ENCODE measurements at places on chromosomes 11 and 22.
A peak's percentile ranks its signal among the peaks of the same experiment; 100 is the strongest.

DNA sequence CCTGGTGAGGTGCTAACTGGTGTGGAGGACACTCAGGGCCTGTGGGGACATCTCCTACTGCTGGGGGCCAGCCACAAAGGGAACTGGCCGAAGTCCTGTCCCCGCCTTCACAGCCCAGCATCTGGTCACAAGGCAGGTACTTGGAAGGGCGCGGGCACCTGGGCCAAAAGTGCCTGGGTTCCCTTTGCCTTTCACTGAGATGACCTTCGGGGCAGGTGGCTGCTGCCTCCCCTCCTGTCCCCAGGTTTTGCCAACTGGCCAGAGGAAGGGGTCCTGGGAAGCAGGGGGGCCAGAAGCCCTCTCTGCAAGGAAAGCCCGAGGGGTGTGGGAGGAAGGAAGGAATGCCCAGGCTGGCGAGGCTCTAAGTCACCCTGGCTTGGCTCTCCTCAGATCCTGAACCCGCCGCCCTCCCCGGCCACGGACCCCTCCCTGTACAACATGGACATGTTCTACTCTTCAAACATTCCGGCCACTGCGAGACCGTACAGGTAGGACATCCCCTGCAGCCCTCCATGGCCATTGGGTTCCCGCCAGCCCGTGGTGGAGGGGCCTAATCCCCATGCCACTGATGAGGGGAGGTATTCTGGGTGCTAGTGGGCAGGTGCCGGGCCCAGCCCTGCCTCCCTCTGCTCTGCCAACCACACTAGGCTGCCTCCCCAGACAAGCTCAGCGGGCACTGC, 14.4 kb upstream of the PPP6R3 start:
- DNase-seq: no peak

- peak; percentile 2 for DNase-seq
These were observed 3.8 kb upstream of the OR5A2 start for GRCh38 chr11:59429924-59430516.

DNA sequence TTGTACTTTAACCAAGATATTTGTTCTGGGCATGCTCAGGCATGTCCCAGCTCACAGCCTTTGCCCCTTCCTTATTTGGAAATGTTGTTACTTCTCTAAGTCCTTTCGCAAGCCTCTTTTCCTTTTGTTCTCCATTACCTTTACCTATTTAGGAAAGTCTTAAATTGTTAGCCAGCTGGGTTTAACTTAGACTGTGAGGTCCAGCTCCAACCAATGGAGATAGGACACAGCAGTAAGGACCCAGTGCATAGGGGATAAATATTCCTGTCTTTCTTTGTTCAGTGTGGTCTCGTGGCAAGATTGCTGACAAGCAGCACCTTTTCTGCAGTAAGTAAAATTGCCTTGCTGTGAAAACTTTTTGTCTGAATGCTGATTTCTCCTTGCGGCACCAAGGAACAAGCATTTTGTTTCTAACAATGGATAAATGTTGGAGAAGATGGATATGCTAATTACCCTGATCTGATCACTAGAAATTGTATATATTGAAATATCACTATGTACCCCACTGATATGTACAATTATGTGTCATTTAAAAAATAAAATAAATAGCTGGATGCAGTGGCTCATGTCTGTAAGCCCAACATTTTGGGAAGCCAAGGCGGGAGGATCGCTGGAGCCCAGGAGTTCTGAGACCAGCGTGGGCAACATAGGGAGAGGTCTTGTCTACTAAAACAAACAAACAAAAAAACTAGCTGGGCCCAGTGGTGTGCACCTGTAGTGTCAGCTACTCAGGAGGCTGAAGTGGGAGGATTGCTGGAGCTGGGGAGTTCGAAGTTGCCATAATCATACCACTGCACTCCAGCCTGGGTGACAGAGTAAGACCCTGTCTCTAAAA, 31.9 kb upstream of the FTH1 start:
- DNase-seq: no peak

- DNase-seq: no peak
These were observed 49.8 kb downstream of the CLMP start for GRCh38 chr11:123145220-123145619.

GRCh38 chr11:44760917-44761550, 34.3 kb downstream of the TSPAN18 start:
- no peak for DNase-seq

DNA sequence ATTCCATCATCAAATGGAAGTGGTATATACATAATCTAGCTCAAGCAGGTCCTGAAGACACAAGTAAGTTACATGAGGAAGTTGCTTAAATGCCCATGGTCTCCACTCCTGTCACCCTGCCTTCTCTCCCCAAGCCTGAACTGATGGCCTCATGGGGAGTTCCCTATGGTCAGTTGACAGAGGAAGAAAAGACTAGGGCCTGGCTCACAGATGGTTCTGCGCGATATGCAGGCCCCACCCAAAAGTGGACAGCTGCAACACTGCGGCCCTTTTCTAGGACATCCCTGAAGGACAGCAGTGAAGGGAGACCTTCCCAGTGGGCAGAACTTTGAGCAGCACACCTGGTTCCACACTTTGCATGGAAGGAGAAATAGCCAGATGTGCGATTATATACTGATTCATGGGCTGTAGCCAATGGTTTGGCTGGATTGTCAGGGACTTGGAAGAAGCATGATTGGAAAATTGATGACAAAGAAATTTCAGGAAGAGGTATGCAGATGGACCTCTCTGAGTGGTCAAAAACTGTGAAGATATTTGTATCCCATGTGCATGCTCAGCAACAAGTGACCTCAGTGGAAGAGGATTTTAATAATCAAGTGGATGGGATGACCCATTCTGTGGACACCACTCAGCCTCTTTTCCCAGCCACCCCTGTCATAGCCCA, 17.3 kb upstream of the CD82 start:
- DNase-seq: no peak

DNA sequence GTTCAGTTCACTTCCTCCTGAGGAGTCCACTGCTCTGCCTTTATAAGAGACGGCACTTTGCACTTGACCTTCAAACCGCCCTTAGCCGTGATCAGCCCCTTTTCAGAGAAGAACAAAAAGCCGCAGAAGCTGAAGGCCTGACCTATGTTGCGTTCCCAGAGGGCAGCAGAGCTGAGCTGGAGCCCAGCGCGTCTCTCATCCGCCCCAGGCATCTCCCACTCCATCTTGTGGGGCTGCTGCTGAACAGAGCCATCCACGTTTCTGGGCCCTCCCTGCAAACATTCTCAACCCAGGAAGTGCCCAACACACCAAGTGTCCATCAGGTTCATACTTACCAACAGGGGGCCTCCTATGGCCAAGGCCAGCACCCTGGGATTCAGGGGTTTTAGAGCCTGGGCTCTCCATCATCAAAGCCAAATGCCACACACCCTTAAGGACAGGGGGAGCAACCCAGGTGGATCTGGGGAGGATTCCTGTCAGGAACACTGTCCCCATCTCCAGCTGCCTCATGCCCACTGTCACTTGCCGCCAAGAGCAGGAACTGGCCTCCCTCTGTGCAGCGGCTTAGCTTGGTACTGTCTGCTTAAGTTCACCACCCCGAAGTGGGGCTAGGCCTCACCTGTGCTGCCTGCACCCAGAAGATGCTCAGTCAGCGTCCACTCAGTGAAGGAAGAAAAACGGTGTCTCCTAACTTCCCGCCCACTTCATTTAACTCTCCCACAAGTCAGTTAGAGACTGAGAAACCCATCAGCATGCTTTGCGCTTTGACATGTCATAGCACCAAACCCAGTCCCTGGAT, 16.0 kb upstream of the EFCAB6 start:
- DNase-seq: no peak

DNA sequence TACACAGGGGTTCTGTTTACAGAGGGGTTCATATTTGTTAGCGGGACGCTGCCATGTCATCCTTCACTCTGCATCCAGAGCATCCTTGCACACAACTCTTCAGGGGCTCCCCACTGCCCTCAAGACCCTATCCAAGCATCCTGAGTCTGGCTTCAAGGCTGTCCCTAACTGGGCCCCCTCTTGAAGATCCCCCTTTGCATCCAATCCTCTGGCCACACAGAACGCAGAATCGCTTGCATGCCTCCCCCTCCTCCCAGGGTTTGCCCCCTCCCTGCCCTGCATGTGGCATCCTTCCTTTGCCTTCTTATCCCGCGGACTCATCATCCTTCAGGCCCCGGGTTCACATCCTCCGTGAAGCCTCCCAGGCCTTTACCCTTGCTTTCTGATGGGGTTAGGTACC, 18.6 kb downstream of the C1QTNF6 start:
- DNase-seq: no peak

GRCh38 chr11:117490911-117491310, 163.3 kb downstream of the CEP164 start:
- DNase-seq: no peak

- no peak for DNase-seq
These were observed 37.8 kb downstream of the SCGB1A1 start for GRCh38 chr11:62456630-62457029.

DNA sequence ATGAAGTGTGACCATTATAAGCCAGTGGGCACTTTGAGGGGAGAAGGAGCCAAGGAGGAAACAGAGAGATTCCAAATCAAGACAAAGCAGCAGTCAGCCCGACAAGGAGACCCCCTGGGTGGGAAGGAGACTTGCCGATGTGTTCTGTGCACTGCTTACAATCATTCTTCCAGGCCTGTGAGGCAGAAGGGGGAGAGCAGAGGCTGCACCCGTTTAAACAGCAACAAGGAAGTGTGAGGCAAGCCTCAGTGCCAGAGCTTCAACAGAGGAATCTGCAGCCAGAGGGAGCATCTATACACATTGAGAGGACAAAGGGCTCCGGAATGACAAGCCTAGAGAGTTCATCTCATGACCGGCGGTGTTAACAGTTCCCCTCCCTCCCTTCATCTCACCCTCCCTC, 121.1 kb downstream of the NXPE2 start:
- DNase-seq: no peak

GRCh38 chr11:134226806-134227325, 2.4 kb downstream of the VPS26B start:
- DNase-seq: no peak

DNA sequence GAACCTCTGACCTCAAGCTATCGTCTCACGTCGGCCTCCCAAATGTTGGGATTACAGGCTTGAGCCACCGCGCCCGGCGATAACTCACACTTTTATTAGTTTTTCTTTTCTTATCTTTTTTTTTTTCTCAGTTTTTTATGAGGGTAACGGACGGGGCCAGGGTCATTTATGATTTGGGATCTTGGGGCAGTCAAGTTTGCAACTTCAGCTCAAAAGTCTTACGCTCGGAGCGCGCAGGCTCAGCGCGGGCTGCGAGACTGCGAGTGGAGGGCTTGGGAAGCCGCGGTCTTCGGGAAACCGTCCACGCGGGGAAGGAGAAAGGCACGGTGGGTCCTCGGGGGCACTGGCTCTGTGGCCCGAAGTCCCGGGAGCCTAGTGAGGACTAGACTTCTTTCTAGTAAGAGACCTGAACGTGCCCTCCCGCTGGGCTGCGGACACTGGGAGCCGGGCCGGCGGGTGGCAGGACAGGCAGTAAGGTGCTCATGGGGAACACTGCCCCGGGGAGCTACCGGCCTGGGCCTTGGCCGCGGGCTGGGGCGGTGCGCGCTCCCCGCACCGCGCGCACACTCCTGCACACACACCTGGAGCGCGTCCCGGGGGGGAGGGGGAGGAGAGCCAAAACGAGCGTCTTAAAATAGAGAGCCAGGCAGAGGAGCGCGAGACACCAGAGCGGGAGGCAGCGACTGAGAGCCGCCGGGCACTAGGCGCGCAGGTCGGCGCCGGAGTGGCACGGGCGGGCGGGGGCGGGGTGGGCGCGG, 476 bp upstream of the BARX2 start:
- DNase-seq: no peak

DNA sequence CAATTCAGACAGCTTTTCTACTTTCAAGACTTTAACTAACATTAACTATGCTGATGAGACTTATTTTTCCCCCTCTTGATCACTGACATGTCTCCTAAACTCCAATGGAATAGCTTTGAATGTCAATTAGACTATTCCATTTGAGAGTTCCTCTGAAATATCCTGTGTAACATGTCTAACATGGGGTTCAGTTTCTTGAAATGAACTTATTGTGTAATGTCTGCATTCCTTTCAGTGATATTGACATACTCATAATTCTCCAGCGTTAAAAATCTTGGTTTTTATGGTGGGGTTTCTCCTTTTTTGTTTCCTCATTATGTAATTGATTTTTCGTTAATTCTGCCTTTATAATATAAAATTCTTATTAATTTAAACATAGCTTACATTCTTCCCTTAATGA, 37.7 kb upstream of the SPTBN2 start:
- no peak for DNase-seq

- DNase-seq: no peak
These were observed 16.3 kb downstream of the EIF3L start for GRCh38 chr22:37865510-37865909.

DNA sequence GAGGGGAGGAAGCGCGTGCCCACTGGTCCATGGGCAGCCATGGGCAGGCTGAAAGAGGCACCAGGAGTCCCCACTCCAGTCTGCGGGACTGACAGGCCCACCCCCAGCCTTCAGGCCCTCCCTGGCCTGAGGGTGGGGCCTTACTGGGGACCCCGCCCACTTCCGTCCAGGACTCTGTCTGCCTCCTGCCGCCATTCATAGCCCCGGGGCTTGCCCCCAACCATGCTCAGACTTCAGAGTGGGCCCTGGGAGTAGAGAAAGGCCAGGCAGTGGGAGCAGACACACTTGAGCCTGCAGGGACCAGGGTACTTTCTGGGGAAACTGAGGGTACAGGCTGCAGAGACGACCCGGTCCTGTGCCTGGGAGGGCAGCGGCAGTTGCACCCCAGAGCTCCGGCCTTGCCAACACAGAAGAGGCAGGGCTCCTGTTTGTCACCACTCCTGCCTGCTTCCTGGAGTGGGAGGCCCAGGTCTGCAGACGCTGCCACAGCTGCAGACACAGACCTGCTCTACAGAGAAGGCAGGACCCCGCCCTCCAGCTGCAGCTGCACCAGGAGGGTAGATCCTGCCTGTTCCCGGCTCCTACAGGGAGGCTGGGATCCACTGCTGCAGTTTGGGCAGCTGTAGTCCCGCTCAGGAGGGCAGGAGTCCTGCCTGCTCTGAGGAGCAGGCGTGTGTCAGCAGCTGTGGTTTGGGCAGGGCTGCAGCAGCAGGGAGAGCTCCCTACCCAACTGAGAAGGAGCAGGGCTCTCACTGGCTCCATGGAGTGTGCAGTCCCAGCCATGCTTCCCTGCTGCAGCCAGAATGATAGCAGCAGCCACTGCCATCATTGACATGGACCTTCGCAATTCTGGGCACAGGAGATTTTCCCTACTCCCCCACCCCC, 387.9 kb upstream of the ANO3 start:
- DNase-seq: no peak

GRCh38 chr11:125241104-125241503, 76.6 kb downstream of the PKNOX2 start:
- no peak for DNase-seq

DNA sequence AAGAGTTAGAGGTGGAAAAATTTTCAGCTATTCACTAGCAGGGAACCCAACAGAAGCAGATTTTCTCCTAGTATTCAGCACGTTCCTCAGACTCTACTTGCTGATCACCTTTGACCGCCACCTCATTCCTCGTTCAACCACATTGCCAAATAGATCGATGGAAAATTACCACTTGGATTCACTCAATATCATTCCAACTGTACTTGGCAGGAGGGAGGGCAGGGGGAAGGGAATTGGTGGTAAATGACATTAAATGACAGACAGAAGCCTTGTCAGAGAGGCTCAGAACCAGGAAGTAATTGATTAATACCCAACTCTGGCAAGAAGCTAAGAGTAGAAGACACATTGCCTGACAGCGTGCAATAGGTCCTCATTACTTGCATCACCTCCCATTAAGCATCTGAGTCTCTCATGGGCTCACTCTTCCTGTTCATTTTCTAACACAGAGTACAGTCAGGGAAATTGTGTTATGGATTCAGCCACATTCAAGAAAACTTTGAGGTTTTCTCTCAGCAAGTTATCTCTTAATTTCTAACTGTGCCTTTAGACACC, 240.5 kb upstream of the FAT3 start:
- no peak for DNase-seq

Data from right renal cortex interstitium (tissue), 3 donors.